ENCODE measurements at places on chromosomes 5 and 9.

GRCh38 chr5:79547429-79547822, 33.5 kb upstream of the HOMER1 start:
- DNase-seq, result no peak

- no peak for DNase-seq
Observed at GRCh38 chr5:166618526-166618925, 1672.9 kb upstream of the WWC1 start.

DNA sequence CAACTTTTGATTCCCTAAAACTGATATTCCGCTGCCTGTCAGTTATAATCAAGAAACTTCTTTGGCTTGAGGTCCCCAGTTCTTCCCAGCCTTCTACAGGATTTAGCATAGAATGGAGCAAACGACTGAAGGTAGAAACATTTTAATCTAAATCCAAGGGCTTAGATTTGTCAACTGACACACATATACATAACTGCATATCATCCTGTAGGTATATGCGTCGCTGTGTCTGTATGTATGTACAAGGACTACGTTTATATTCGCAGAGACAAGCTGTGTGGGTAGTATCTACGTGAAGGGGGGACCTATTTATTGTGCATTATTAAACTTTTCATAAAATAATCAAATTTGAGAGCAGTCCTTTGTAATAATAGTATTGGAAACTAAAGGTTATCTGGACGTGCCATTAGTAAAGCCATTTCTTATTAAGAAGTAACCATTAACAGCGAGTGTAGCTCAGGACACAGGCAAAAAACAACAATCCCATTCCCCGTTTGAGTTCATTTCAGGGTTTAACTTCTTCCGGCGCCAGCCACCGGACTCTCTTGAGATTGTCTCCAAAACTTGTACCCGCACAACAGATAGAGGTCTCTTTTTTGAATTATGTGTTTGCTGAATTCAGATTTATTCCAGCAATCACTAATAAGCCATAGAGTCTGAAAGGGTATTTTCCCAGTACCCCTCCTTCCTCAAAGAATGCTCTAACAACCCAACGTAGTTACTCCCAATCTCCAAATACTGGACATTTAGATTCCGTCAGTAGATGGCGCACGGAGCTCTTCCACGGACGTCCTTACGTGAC, 2.1 kb upstream of the MLLT3 start:
- no peak for DNase-seq

- no peak for DNase-seq
Observed at GRCh38 chr9:105051897-105052296, 123.9 kb upstream of the ABCA1 start.

- DNase-seq, result no peak
Observed at GRCh38 chr9:98972716-98973115, 29.0 kb downstream of the COL15A1 start.

- DNase-seq, result no peak
Observed at GRCh38 chr9:117691367-117691766, 12.8 kb upstream of the TLR4 start.
